Cardiac septum (tissue), 1 donor: ENCODE measurements at places on chromosomes 11 and 22. TPM values are rescaled to one million over a fixed set of nuclear protein-coding genes. Genes with fewer than 3 reads are reported as not detected.

Gene MB
- total RNA-seq, result 7,641 TPM

Gene LGALS12
- 0.83 TPM for total RNA-seq

Gene BTBD18
- total RNA-seq, result not detected

Gene RTN4R
- total RNA-seq, result 1.0 TPM

Gene PDGFD
- total RNA-seq, result 19.6 TPM
